D341Med (cell line): ENCODE measurements at places on chromosomes 2 and 18.

DNA sequence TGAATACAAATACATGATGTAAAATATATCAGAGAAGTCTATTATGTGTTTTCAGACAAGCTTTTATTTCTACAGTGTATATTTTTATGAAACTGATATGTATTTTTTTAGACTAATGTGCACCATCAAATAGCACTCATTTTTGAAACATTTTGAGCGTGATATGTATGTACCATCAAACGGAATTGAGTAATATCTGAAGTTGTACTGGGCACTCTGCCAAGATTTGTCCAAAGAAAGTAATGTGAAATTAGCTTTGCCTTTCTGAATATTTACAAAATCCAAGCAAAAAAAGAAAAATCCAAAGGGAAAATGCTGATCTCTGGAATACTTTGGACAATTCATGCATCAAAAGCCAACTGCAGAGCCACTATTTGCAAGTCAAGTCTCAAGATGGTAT lies 972.0 kb downstream of the DPP10 start:
- DNase-seq: no peak

DNA sequence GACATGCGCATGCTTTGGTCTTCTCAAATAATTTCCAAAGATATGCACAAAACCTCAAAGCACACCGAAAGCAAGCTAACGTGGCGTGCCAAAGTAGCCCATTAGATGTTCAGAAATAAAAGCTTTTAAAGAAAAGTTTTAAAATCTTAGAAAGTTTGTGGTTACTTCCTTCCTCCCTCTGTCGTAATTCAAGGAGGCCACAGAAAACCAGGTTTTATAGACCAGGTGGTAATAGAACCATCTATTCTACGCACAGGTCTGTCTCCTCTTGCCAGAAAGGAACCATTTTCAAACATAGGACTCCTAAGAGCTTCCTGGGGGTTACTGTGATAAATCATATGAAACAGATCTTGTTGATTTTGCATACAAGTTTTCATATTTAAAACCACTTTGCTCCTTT lies 487.2 kb downstream of the ARHGAP15 start:
- DNase-seq: no peak

DNA sequence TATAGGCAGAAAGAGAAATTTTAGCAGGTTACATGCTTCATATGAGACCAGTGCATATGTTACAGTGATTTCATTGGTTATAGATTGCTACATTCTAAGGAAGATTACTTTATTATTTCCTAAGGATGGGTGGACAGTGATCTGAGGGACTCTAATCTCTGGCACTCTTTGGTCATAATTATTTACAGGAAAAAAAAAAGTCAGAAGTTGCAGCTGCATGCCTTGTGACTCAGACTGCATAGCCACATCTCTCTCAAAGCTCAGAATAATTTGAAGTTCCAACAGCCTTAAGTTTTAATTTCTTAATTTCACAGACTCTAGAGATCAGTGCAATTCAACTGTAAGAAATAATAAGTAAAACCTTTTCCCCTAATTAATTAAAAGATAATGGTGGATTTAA lies 27.1 kb upstream of the BARD1 start:
- DNase-seq: no peak

DNA sequence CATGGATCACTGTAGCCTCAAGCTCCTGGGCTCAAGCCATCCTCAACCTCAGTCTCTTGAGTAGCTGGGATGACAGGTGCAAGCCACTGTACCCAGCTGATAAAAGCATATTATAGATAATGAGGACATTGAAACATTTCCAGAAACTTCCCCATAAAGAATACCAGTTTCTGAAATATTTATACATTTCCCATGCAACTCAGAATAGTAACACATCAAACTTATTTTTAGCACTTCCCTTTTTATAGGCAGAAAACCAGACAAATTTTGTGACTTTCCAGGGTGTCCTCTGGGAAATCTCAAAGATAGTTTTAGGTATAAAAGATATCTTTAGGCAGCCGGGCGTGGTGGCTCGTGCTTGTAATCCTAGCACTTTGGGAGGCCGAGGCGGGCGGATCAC lies 25.1 kb upstream of the DPYSL5 start:
- no peak for DNase-seq

DNA sequence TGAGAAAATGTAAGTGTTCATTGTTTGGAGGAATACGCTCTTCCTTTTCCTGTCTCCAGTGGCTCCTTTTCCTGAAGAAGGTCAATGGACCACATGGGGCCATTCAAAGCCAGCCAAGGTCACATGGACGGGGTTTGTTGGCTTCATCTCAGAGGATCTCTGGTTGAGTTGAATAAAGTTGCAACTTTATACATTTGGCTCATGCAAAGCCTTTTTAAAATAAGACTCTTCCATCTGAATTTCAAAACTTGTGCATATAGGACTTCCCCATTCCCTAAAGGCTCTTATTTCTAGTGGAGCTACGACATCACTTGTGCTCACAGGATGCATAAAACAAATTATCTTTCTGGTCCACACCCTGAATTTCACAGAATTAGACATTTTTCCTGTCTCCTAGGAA lies 235.5 kb downstream of the CMPK2 start:
- no peak for DNase-seq

GRCh38 chr2:232235716-232236115 lies 142.8 kb upstream of the ALPP start:
- no peak for DNase-seq

DNA sequence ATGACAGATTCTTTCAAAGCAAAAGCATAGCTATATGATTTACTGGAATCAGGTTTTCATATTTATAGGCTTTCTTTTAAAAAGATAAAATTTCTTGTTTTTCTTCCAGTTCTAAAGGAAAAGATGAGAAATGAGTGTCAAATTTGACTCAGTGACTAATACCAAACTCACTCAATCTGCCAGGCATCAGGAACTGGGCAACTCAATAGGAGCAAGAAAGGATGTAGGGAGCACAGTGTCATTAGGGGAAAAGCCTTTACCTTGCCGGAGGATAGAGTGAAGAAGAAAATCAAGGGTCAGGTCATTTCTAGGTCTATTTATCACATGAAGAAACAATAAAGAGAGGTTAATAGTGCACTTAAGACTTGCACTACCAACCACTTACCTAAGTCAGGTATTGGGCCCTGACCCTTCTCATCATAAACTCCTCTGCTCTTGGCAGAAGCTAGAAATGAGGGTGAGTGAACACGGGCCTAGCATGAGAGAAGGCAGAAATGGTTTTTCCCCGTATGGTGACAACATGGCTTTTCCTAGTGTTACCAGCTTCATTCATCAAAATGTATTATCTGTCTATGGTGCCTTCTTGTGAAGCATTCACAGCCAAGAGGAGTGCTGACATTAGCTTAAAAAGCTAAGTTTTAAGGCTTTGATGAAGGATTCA lies 151.0 kb downstream of the ARHGAP15 start:
- no peak for DNase-seq

DNA sequence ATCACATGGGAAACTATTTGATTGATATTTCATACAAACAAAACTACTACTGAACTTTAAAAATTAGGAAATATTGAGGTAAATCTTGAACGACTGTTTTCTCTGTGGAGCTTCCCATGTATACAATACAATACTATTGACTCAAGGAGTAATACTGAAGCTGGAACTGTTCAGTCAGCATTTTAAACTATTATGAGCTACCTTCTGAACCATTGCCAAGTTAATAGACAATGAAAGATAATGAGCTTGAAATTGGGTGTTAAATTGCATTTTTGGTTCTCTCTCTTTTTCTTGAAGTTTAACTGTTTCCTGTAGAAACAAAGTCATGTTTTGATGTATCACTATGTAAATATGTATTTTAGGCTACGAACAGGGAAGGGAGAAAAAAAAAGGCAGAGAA lies 569.2 kb downstream of the ZEB2 start:
- DNase-seq: no peak

- DNase-seq: peak; percentile 62
These were observed 34.8 kb upstream of the HNMT start for GRCh38 chr2:137929519-137929916.

DNA sequence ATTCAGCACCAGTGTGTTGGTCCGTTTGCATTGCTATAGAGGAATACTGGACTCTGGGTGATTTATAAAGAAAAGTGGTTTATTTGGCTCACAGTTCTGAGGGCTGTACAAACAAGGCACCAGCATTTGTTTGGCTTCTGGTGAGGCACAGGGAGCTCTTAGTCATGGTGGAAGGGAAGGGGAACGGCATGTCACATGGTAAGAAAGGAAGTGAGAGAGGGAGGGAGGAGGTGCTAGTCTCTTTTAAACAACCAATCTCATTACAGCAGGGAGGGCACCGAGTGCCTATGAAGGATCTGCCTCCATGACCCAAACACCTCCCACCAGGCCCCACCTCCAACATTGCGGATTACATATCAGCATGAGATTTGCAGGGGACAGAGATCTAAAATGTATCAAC lies 143.9 kb upstream of the DLX2 start:
- DNase-seq: no peak

DNA sequence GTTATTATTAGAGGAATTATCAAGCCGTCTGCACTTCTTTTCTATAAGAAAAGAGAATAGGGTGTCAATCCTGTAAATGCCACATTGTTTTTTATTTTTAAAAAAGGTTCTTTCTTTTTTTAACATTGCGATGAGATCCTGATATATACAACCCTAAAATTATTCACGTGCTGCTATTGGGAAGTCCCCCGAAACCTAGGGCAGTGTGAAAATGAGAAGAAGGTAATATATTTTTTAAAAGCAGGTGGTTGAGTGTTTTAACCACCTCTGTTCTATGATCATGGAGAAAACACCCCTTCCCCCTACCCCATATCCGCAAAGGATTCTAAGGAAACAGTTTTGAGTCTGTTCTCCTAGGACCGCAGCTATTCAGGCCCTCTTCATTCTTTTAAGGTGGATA lies 94.5 kb upstream of the KLHL14 start:
- DNase-seq: no peak
